Omental fat pad (tissue), 4 donors: ENCODE measurements at places on chromosomes 11 and 22. TPM values are rescaled to one million over a fixed set of nuclear protein-coding genes. Genes with fewer than 3 reads are reported as not detected.

DNA sequence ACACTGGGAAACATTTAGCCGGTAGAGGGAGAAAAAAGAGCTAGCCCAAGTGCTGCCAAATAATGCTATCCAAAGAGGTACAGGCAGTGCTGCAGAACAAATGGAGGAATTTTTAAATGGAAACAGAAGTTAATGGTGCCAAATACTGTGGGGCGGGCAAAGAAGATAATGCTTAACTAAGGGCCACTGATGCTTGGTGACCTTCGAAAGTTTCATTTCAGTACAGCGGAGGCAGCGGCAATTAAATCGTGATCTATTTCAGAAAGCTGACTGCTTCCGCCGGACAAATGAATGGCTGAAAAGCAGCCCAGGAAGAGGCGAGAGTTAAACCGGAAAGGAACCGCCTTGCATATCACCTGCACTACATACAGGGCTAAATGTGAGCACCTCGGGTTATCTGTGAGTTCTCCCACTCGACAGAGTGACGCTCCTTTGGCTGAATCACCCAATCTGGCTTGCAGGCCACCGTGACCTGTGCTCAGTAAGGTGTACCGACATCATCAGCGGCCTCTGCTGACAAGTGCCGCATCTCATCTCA lies 42.1 kb downstream of the CADM1 start:
- no peak for DNase-seq

DNA sequence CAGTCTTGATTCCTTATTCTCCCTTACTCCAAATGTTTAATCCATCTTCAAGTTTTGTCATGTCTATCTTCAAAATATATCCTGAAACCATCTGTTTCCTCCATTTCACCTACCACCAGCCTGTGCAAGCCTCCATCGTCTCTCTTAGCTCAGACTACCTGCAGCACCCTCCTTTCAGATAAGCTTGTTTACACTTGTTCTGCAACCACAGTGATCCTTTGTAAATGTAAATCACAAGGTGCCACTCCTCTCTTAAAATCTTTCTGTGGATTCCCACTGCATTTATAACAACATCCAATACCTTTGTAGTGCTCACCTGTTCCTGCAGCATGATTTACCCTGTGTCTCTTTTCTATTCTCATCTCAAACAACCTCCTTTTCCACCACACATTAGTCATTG lies 31.8 kb upstream of the GPR83 start:
- no peak for DNase-seq

GRCh38 chr11:47488674-47489394 lies 39.9 kb upstream of the RAPSN start:
- DNase-seq: no peak

Gene UBQLNL
- 1.7 TPM for total RNA-seq

GRCh38 chr22:34587357-34588356 lies 478.3 kb upstream of the ISX start:
- no peak for DNase-seq

Gene PATE4
- total RNA-seq: not detected
